ENCODE measurements at places on chromosomes 3 and 15. TPM values are rescaled to one million over a fixed set of nuclear protein-coding genes. Genes with fewer than 3 reads are reported as not detected.

- no peak for DNase-seq
Observed at GRCh38 chr15:79051029-79051428, 39.6 kb downstream of the RASGRF1 start.

CAMP gene
- not detected for total RNA-seq

SETD2 gene
- 71.1 TPM for total RNA-seq

DNA sequence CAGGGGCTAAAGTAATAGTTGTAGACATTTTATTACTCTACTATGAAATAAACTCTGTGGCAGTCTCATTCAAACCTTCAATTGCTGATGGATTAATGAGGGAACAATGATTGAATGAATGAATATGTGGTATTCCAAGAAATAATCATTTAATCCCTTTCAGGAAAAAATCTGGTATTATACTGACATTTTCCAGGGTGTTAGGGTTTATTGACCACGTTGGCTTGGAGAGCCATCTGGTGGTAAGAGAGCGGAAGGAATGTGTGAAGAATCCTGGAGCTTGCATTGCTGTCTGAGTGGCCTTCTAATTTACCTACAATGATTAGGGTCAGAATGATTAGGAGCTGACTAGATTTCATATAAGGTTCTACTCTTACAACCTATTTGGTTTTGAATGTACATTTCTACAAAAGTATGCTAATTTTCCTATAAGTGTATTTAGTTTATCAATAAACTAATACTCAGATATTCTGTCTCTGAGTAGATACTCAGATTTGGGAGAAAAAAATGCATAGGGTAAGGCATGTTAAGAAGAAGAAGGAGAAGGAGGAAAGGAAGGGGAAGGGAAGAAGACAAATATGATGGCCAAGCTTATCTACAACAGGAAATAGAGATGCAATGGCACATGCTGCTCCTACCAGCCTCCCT lies 249.9 kb downstream of the ROBO1 start:
- DNase-seq, result no peak

DNA sequence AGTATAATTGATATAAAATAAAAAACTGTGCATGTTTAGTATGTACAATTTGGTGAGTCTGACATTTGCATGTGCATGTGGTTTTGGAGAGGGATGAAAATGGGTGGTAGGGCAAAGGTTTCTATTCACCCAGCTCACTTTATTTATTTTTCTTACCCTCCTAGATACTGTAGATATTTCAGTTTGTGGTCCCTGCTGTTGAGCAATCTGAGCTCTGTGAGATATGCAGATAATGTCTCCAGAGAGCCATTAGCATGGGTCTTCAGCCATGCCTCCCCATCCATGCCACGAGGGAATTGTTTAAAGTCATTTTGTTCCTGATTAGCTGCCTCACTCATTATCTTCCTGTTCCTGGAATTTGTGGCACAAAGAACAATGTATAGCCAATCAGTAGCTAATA lies 44.4 kb upstream of the B3GALNT1 start:
- DNase-seq, result no peak

ISG20 gene
- total RNA-seq, result 160 TPM

GASK1A gene
- not detected for total RNA-seq

DNA sequence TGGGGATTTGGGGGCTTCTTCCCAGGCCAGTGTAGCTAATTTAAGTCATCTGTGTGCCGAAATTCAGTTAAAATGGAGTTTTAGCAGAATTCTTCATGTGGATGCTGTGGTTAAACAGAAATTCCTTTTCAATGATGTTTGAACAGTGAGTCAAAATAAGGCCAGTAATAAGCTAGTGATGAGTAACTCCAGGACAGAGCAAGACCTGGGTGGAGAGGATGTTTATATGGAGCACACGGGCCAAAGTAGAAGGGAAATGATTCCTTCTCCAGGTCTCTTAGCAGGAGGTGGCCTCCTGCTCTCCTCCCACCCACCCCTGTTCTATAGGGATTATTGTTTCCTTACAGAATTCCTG lies 31.9 kb upstream of the UACA start:
- DNase-seq, result no peak

DNA sequence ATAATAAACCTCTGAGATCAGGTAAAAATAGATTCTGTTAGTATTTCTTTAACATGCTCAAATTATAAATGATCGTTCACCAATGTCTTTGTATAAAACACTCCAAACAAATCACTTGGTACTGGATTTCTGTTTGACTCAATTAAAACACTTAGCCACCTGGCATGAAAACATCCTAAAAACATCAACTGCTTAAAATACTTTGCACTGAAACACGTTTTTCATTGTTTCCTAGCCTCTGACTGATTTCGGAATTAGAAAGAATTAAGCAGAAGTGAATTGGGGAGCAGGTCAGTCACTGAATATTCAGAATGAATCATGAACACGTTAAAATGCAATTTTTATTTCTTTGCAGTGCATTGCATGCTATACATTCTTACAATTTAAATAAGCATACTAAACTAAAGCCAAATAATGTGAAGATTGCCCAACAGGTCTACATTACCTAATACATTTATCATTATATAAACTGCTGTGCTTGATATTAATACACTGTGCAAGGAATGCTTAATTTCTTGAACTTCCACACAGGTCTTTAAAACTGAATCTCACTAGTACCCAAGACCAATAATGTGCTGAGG lies 1.6 kb downstream of the THRB start:
- no peak for DNase-seq

PPP1R14D gene
- not detected for total RNA-seq

ESYT3 gene
- total RNA-seq, result 0.32 TPM

THRB gene
- 0.16 TPM for total RNA-seq

DNA sequence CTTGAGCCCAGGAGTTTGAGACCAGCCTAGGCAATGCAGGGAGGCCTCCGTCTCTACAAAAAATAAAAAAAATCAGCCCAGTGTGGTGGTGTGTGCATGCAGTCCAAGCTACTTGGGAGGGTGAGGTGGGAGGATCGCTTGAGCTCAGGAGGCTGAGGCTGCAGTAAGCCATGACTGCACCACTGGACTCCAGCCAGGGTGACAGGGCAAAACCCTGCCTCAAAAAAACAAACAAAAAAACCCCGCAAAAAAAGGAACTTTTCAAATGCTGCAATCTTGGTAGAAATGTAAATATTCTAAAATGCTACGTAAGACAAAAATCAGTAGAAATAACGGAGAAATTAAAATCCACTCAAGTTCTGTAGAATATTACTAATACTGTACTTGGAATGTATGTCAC lies 108.1 kb upstream of the MELTF start:
- no peak for DNase-seq

DNA sequence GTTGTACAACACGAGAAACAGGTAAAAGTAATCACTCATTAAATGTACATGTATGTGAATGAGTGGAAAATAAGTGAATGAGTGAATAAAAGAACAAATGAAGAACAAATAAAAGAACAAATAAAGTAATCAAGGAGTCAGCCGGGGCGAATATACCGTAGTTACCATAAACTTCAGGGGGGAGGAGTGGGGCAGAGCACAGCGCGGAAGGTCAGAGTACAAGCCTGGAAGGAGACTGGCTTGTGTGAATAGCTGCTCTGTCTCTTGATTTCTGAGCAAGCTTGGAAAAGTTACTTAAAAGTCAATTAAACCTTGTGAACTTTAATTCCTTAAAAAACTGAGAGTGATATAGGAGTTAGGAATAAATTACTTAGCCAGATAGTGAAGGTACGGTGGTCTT lies 466.5 kb upstream of the CNTN4 start:
- DNase-seq, result no peak

PRSS50 gene
- total RNA-seq, result 0.11 TPM

Data from naive thymus-derived CD4-positive, alpha-beta T cell (primary cell).